ENCODE measurements at places on chromosomes 16 and 17.

DNA sequence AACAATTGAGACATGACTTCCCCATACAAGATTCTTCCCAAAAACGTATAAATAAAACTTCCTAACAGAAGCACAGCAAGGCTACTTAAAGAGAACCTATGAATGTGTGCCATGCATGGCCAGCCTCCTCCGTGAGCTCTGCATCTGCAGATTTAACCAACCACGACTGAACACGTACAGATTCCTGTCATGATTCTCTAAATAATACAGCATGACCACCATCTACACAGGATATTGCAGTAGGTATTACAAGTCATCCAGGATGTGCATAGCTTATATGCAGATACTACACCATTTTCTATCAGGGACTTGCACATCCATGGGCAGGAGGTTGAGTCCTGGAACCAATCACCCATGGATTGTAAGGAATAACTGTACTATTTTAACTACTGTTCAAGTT is 1.4 kb upstream of the QRICH2 start:
- no peak for DNase-seq

DNA sequence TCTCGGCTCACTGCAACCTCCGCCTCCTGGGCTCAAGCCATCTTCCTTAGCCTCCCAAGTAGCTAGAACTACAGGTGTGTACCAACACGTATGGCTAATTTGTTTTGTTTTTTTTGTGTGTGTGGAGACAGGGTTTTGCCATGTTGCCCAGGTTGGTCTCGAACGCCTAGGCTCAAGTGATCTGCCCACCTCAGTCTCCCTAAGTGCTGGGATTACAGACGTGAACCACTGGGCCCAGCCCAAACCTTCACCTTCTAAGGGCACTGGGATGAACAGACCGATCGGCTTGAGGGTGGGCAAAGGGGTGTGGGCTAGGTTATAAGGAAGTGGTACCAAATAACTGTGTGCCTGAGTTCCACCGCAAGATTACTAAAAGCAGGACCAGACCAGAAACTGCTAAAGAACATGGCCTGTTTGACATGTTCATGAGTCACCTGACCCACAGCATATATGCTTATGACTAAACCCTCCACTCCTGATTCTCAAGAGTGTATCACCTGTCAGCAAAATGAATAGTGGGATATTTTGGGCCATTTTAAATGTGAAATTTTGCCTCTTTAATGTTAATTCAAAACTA is 8.1 kb downstream of the TMEM97 start:
- no peak for DNase-seq

GRCh38 chr16:31064882-31065461 is 9.1 kb downstream of the ZNF668 start:
- no peak for DNase-seq

DNA sequence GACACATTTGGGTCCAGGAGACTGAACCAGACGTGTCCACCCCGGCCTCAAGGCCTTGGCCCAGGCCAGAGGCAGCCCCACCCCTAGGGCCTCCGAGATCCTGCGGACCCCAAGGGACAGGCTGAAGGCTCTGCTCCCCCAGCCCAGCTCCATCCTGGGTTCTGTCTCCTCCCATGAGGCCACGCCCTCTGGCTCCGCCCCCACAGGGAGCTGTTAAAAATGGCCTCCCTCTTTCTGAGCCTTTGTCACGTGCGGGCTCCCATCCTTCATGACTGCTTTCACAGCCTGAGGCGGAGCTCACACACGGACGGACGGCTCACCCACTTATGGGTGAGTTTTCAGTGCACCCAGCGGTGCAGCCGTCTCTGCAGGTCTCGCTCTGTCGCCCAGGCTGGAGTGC is 6.5 kb upstream of the CACNA1H start:
- DNase-seq = no peak

GRCh38 chr16:57810197-57811031 is 8.1 kb upstream of the KIFC3 start:
- peak; percentile 82 for DNase-seq

- peak; percentile 57 for DNase-seq
Observed at GRCh38 chr17:7856011-7856810, 1.1 kb downstream of the NAA38 start.

DNA sequence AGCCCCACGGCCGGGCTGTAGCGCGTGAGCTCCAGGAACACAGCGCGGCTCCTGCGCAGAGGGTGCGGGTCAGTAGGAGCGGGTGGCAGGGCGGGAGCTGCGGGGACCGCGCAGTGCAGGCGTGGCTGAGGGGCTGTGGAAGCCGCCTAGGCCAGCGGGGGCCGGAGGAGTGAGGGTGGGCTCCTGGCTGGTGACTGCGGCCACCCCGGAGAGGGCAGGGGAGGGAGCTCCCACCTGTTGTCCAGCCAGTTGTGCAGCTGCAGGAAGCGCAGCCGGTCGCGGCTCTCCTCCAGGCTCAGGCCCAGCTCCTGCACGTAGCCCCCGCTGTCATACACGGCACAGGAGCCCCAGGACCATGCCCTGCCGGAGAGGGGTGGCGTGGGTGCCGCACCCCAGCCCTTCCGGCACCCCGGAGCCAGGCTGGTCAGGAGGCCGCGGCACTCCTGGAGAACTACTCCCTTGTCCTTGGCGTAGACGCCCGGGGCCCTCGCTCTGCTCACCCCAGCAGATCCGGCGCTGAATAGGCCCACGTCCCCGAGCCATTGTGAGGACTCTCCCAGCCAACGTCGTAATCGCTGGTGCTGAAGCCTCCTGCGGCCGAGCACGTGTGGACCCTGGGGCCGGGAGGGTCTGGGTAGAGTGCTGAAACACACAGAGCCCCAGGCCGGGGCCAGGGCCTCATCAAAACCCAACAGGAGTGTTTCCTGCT is 43.9 kb downstream of the TSC2 start:
- DNase-seq = no peak

- DNase-seq = no peak
Observed at GRCh38 chr16:50762241-50762640, 20.4 kb downstream of the CYLD start.

DNA sequence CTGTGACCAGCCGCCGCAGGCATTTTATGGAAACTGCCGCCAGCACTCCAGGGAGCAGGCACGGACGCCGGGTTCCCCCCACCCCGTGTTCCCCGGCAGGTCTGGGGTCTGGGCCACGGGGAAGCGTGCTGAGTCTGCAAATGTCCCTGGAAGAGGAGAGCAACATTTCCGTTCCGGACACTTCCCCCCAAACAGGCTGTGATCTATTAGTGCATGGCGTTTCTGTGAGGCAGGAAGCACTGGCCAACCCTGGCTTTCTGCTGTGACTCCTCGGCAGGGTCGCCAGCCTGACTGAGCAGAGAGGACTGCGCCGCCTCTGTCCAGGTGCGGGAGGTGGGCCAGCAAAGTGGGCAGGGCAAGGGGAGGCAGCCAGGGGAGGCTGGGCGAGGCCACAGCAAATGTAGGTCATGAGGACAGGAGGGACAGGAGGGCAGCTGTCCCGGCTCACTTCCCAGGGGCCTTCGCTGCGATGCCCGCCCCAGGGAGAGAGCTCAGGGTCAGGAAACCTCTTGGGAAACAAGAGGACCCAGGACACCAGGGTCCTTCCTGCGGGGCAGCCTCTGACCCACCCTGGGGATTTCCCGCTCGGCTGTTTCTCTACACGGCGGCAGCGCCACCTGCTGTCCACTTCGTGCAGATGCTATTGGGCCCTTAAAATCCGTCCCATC is 9.5 kb downstream of the FOXF1 start:
- DNase-seq = peak; percentile 54

DNA sequence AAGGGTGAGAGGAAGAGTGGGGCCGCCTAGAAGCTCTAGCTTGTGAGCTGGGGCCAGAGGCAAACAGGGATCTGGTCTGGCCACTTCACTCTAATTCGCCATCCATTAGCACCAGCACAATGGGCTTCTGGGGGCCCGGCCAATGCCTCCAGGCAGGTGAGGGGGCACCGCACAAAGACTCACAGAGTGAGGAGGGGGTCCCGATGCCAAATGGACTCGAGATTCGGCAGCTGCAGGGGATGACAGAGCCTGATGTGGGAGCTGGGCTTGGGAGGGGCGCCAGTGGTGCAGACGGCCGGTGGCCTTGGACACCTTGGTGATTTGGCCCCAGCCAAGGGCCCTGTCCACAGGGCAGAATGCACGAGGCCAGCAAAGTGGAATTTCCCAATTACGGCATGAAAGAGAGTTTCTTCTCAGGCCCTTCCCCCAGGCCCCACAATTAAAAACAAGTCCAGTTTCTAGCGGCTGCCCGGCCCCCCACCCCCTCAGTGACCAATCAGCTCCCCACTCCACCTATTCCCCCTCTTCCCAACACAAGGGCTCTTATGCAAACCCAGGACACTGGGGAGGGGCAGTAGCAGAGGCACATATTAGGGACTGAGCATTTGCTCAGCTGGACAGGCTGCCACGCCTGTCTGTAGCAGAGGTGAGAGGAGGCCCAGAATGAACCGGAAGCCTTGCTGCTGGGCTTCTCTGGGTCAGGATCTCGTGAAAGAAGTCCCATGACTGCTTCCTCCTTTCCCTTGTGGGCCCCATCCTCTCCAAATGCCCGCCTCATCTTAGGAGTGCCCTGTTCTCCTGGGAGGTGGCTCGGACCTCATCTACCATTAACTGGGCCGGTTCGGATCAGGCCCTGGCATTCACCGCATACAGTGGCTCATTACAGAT is 39.4 kb upstream of the MTSS2 start:
- DNase-seq = no peak

DNA sequence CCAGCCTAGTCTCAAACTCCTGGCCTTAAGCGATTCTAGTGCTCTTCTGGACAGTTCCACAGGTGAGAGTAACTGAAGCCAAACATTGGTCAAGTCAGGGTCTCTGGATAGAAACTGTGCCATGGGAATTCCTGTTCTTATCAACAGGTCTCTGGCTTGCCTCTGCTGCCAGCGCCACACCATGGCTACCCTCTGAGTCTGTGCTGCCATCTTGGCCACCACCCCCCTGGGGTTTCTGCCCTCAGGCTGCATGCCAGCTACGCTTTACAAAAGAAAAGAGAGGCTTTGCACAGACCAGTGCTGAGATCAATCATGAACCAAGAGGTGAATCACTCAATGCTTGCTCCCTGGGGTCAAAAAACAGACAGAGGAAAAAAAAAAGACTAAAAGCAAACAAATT is 24.4 kb upstream of the CREBBP start:
- DNase-seq = no peak

- DNase-seq = no peak
Observed at GRCh38 chr17:15250135-15250860, 14.8 kb downstream of the PMP22 start.

- DNase-seq = peak; percentile 64
Observed at GRCh38 chr16:9008601-9009260, 45.0 kb upstream of the USP7 start.

DNA sequence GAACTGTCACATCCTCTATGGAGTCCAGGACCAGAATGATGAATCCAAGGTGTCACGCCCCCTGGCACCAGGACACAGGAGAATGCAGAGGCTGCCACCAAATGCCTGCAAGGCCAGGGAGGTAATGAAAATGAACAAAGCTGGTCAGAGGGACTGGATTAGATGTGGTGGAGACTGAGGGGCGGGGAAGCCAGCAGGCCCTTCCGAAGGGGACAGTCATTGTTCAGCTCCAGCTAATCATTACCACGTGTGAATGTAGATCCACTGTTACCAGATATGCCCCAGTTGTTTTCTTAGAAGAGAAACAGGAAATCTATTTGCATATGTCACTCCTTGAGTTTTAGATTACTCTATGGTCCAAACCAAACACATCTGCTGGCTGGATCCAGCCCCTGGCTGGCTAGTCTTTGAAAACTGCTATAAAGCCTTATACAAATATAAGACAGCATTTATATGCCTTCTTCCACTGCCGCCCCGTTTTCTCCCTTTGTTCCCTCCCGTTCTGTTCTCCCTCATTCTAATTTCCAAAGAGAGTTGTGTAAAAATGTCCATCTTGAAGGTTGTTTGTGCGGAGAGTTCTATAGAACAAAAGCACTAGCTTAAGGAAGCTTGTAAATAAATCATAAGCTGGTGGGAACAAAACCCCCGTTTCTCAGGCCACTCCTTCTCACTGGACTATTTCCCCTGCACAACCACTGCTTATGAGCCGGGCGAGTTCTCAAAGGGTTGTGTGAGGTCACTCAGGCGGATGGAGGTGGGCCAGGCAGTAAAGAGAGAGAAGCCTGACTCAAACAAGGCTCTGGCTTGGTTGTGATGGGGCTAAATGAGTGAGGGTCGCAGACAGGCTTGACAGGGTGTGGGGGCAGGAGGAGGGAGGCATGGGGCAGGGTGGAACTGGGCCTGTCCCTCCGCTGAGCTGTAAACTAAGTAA is 14.2 kb downstream of the CRYM start:
- DNase-seq = no peak

DNA sequence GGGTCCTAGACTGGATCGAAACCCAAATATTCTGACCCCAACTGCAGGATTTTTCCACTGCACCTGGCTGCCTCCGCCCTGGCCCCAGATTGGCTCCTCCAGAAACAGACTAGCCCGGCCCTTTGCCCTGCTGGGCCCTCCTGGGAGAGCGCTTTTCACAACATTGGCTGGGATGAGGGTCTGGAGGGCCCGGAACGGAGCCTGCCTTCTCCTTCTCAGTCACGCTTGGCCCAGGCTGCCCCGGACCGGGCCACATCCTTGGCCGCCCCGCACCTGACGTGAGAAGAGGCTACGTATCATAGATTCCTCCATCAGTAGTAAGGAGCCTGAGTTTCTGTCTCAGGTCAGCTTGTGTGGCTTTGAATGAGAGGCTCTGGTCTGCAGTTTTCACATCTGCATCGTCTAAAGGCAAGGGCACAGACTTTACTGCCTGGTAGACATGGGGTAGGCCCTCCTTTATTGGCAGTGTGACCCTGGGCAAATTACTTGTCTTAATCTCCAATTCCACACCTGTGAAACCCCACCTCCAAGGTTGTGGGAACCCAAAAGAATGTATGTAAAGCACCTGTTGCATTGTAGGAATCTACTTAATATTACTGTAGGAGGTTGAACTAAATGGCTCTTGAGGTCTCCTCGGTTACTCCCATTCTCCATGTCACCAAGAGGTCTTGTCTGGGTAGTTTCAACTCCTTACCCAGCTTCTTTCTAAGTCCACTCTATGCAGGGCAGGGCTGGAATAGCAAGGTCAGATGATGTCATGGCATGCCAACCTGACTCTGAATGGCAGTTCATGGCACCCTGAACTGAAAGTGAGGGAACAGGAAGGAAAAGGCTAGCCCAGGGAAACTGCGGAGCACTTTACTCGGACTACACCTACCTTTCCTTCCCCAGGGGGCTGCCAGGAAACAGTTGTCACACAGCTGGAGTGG is 661 bp downstream of the LRRC3C start:
- no peak for DNase-seq

GRCh38 chr17:60157487-60158040 is 7.8 kb downstream of the CA4 start:
- no peak for DNase-seq
